NCI-H524 treated with DMSO at 0.1 percent for 48 hours (cell line): ENCODE measurements at places on chromosomes 7 and 10.

DNA sequence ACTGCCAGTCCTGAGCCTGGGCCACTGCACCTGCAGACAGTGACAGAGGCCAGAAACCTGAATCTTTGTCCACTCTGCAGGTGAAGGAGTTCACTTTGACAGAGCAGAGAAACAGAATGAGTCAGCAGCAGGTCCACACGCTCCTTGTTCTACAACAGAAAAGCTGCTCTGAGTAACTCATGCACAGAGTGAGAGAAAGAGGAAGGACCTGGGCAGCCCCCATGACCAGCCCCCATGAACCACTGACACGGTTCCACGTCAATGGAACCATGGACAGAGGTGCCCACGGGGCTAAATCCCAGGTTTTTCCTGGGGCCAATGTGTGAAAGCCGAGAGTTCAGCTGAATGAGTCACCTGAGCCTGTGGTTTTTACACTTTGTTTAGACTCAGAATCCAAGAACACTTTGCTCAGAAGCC is 40.8 kb upstream of the CTBP2 start:
- DNase-seq: no peak

DNA sequence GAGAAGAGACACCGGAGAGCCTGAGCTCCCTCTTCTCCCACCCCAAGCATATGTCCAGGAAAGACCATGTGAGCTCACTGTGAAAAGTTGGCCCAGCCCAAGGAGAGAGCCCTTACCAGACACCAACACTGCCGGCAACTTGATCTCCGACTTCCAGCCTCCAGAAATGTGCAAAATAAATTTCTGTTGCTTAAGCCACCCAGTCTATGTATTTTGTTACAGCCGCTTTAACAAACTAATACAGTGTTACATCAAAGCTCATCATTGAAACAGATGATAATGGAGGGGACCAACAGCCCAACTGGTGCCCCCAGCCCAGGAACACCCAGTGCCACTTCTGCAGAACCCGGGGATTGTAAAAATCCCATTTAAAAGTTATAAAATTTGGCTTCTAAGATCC is 18.9 kb downstream of the RGR start:
- no peak for DNase-seq

- DNase-seq: no peak
Observed at GRCh38 chr10:70106958-70107791, 25.4 kb downstream of the AIFM2 start.

- DNase-seq: no peak
Observed at GRCh38 chr7:149261316-149261828, 624 bp upstream of the ZNF783 start.

DNA sequence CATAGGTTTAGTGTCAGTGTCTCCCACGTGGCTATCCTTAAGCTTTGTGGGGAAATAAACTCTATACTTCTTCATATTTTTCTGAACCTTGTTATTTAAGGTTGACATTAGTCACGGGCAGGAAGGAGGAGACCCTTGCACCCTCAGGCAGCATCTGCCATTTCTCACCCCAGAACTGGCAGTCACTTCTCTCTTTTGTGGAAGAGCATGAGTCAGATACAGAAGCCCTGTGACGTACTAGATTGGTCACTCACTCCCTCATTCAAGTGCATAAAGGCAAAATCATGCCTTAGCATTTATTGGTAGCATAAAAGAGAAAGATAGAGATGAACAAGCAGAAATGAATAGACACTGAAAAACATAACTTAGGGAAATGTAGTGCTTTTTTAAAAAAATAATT is 206.0 kb upstream of the MDFIC start:
- DNase-seq: no peak

DNA sequence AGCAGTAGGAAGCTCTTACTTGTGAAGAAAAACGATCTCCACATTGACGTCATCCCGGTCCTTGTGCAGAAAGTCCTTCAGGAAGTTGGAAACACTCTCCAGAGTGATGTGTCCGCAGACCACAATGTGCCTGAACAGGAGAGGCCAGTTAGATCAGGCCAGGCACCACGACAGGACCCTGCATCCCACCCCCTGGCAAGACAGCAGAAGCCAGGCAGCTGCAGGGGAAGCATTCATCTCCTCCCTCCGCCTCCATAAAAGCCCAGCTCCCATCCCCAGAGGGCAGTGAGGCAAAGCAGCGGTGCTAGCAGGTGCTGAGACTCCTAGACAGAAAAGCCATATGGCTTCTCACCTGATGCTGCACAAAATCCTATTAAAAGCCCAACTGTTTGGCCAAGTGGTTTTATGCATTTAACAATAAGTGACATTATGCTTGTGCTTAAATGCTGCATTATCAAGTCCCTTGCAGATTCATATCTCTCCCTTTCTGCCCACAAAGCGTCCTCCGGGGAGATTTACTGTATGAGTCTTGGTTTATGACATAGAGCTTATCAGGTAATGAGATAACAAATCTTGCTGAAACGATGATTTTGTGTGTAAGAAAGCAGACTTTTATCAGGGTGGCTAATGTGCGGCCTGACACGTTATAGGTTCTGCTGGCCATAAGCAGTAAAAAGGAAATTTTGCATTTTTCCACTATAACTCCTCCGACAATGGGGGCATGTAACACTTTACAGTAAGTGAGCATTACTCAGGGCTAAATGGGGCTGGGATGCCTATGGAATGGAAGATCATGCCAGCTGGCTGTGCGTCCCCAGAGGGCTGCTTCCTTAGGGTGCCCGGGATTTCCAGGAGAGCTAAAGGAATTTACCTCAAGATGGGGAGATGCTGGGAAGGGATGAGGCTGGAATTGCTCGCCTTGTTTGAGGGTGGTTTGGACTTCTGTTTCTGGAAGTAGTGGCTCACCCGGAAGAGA is 546.9 kb downstream of the KCNMA1 start:
- DNase-seq: peak; percentile 61

- no peak for DNase-seq
Observed at GRCh38 chr10:70085975-70086613, 33.4 kb downstream of the MACROH2A2 start.

GRCh38 chr10:90222372-90222771 is 521.0 kb downstream of the KIF20B start:
- no peak for DNase-seq

DNA sequence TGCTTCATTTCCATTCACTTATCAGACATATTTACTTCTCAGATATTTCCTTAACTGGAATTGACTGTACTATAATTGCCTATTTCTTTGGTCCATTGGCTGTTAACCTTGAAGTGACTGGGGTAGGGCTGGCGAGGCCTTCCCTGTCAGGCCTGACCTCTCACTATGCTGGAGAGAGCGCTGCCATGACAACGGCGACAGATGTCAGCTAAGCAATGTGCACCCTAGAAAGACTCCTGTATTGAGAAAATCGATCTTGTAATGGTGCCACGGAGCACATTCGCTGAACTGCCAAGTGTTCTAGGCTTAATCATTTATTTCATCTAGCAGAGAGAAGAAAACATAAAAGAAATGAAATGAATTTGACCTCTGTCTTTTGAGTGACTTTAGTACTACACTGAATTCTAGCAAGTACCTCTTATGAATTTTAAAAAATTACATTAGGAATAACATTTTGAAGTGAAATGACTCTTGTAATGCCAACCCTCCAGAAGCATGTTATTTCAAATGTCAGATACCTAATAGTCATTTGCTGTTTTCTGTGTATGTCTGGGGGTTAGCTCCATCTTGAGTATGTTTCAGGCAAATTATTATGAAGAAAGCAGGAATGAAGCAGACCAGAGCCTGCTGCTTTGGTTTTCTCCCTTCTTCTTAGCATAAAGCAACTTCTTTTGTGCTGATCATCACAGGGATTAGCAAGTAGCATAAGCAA is 148.0 kb downstream of the SNX10 start:
- peak; percentile 11 for DNase-seq

DNA sequence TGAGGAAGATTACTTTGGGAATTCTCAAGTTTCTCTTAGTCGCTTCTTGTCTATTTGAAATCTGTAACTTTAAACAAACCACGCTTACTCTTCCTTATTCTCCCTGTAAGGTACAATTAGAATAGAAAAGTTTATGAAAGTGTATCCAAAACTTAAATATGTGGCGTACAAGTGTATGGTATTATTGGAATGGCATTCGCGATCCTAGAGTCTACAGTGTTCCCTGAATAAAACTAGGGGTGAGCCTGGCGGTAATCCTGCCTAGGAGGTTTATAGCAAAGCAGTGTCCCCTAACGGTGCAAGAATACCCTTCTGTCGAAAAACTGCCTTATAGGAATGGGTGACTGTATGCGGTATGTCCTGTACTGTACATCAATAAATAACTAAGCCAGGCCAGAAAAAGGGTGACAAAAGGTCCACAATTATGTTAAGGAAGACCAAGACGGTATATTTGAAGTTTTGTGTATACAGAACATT is 1.2 kb downstream of the TASOR2 start:
- no peak for DNase-seq

GRCh38 chr7:47488969-47489342 is 93.0 kb downstream of the TNS3 start:
- DNase-seq: no peak

DNA sequence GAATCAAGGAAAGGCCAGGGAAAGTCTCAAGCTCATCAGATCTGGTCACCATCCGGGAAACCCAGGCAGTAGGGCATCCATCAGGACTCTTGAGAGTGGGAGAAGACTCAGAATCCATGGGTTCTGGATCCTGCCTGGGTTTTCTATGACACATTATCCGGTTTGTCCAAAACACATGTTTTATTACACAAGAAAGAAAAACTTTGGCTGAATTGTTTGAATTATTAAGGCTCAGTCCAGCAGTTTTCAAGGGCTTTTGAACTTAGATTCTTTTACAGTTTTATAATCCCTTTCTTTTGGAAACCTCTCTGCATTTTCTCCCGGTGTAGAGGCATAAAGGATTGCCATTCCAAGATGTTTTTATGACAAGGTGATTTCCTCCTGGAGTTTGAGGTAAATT is 528.5 kb upstream of the MGMT start:
- DNase-seq: no peak

- no peak for DNase-seq
Observed at GRCh38 chr10:38047666-38048065, 37.2 kb downstream of the ZNF33A start.

- DNase-seq: no peak
Observed at GRCh38 chr10:101287997-101288635, 58.9 kb upstream of the LBX1 start.

- DNase-seq: no peak
Observed at GRCh38 chr7:157757776-157758467, 421.1 kb downstream of the DNAJB6 start.

GRCh38 chr10:116608686-116609594 is 11.8 kb upstream of the PNLIPRP2 start:
- no peak for DNase-seq

GRCh38 chr10:9175200-9175599 is 1120.7 kb downstream of the GATA3 start:
- DNase-seq: no peak

DNA sequence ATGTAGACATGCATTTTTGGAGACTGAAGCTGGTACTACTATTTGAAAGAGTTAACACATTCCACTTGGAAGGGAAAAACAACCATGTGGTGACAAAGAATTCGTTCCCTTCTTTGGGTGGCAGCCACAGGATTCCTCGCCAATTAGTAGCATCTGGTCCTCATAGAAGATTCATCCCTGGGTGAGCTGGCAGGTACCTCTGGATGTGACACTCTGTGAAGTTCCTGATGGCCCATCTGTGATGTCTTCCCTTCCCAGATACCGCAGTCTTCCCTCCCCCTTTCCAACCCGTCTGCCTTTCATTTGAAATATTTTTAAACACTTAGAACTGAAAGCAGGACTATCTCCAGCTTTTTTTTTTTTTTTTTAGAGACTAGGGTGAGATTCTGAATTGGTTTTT is 569.5 kb downstream of the TYW1 start:
- DNase-seq: no peak

GRCh38 chr7:122014697-122015096 is 129.4 kb downstream of the AASS start:
- DNase-seq: no peak

GRCh38 chr7:7427363-7427762 is 108.3 kb downstream of the COL28A1 start:
- DNase-seq: no peak

GRCh38 chr7:68491523-68492358 is 1106.5 kb upstream of the AUTS2 start:
- DNase-seq: no peak

- no peak for DNase-seq
Observed at GRCh38 chr10:34959786-34960185, 130.4 kb downstream of the CUL2 start.

- no peak for DNase-seq
Observed at GRCh38 chr10:71836596-71836974, 14.5 kb downstream of the PSAP start.

GRCh38 chr7:76091506-76091905 is 43.6 kb downstream of the MDH2 start:
- no peak for DNase-seq

DNA sequence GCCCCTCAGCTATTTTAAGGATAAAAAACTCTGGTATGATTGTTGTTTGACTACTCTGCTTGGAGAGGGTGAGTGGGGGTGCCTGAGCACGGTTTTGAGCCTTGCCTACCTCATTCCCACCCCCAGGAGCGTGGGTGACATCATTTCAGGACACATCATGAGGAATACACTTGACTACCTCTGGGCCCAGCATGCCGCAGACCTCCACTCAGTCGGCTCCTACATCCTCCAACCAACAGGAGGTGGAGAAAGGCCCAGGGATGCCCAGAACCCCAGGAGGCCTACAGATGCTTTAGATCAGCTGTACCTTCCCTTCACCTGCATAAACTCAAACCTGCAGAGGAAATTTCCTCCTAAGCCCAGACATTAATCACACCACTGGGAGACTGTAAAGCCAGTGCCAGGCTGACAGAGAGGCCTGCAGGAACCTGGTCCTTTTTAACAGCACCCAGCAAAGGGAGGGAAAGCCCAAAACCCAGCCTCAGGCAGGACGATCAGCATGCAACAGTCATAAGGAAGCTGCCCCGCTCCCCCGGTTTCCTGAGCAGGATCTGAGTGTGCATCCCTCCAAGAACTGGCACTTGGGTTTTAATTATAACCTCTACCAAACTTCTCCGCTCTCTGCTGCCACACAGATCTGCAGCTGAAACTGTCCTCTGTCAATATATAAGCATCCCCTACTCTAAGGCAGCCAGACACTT is 61.7 kb upstream of the ZNRF2 start:
- no peak for DNase-seq

DNA sequence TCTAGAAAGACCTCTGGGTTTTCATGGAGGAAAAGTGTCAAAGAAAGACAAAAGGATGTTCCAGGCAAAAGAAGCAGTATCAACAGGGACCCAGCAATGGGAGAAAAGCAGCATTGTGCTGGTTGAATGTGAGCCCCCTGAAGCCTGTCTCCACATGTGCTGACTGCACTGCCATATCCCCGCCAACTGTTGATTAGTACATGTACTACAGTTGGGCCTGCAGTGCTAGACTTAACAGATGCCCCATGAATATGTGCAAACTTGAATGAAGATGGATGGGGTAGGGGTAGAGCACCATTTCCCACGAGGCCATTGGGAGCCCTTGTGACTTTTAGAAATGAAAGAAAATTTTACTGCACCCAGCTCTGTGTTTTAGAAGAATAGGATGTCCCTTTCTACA is 15.6 kb upstream of the WDR11 start:
- DNase-seq: no peak

- DNase-seq: no peak
Observed at GRCh38 chr7:30596721-30597120, 2.0 kb downstream of the GARS1 start.

GRCh38 chr10:125232841-125233240 is 72.5 kb upstream of the CTBP2 start:
- no peak for DNase-seq

GRCh38 chr10:122267849-122268737 is 3.0 kb upstream of the BTBD16 start:
- DNase-seq: no peak

GRCh38 chr7:139674341-139674740 is 103.5 kb downstream of the HIPK2 start:
- no peak for DNase-seq
